ENCODE measurements at places on chromosomes 16 and 17. TPM values are rescaled to one million over a fixed set of nuclear protein-coding genes. Genes with fewer than 3 reads are reported as not detected.

CIAPIN1 gene
- total RNA-seq: 90.0 TPM

ATP2C2 gene
- total RNA-seq: 0.09 TPM

SEPTIN12 gene
- total RNA-seq: not detected

NOMO2 gene
- 119 TPM for total RNA-seq

All from A549 treated with dexamethasone at 1 μM for 4 hours (cell line).